ENCODE measurements at places on chromosomes 6 and 20. TPM values are rescaled to one million over a fixed set of nuclear protein-coding genes. Genes with fewer than 3 reads are reported as not detected.
A peak's percentile ranks its signal among the peaks of the same experiment; 100 is the strongest.

BTN1A1 gene
- total RNA-seq = not detected

- DNase-seq = no peak
Observed at GRCh38 chr20:8798505-8798904, 270.4 kb upstream of the PLCB4 start.

DNA sequence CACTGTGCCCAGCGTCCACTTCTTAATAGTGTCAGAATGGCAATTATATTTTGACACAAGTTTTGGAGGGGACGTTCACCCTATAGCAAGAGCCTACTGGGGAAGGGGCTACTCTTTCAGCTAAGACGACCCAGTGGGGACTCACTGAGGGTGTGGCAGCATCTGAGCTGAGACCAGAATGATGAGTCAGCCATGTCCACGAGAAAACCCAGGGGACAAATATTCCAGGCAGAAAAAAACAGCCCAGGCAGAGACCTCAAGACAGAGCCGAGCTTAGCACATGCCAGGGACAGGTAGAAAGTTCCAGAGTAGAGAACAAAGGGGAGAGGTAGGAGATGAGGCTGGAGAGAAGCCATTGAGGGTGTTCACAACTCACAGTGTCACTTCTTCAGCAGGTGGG, 11.2 kb downstream of the CNBD2 start:
- no peak for DNase-seq

DNA sequence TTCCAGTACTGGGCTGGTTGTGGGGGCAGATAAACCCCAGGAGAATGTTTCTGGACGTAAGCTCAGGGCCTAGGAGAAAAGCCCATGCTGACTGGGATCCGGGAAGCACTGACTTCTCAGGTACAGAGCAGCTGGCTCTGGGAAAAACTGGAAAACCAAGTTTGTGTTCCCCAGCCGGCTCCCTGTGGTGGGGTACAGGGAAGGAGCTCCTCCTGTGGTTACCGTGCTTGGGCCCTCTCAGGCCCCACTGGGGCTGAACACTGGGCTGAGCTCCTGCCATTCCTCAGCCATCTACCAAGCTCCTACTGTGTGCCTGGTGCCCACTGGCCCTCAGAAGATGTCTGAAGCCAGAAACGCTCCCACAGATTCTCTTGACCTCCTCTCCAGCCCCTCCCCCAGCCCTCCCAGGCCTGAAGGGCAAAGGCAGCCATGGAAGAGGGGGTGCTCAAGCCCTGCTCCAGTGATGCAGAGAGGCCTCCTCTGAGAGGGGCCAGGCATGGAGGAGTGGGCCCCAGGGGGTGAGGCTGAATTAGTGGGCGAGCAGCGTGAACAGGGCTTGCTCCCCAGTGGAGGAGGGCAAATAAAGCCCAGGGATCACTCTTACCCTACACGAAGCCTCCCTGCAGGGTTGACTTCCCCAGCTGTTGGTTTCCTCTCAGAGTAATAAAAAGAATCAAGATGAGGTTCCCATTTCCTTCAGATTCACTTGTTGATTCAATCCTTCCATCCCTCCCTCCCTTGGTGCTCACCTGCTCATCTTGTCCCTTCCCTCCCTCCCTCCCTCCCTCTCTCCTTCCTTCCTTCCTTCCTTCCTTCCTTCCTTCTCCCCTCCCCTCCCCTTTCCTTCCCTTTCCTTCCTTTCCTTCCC, 100.0 kb downstream of the VEGFA start:
- no peak for DNase-seq

DNA sequence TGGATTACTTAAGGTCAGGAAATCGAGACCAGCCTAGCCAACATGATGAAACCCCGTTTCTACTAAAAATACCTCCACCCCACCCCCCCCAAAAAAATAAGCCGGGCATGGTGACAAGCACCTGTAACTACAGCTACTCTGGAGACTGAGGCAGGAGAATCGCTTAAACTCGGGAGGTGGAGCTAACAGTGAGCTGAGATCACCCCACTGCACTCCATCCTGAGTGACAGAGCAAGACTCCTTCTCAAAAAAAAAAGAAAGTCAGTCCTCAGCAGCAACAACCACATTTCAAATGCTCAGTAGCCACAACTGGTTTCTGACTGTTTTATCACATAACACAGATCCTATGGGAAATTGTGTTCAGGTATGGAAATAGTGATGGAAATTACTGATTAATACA, 135.3 kb downstream of the HFE start:
- no peak for DNase-seq

- DNase-seq = peak; percentile 59
Observed at GRCh38 chr20:56380375-56380774, 11.6 kb downstream of the AURKA start.

ZSCAN26 gene
- 18.7 TPM for total RNA-seq

- no peak for DNase-seq
Observed at GRCh38 chr6:21601339-21601923, 7.9 kb downstream of the SOX4 start.

DNA sequence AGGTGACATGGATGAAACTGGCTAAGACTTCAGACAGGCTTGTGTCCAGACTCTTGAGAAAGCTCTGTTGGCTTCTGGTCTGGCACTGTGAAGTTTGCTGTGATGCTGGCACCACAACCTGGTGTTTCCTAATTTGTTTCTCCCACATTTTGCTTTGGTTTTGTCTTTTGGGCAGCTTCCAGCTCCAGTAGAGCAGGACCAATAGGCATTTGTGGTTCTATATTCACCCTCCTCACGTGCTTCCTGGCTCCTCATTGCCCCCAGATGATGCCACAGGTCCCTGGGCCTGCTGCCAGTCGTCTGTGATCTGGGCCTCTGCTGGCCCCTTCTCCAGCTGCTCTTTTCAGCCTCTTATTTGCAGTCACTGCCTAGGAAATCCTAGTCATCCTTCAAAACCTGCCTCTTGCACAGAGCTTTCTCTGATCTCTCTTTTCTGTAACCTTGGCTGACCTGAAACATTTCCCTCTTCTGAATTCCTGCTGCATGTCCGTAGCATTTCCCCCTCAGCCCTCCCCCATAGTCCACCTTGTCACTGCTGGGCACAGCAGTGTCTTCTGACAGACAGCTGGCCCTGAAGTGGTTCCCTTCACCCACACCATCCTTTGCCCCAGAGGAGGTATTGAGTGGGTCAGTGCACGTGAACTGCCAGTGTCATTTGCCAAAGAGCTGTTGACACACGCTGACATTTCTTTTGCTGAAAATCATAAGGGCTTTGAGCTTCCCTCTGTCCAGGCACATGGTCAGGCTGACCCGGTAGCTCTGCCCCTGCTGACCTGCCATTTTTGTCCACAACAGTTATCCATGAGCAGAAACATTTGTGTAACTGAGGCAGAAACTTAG, 63.0 kb downstream of the PTPN1 start:
- peak; percentile 87 for DNase-seq

GRCh38 chr20:51969191-51969590, 166.9 kb upstream of the SALL4 start:
- no peak for DNase-seq

- peak; percentile 61 for DNase-seq
Observed at GRCh38 chr20:35387334-35387733, 24.4 kb downstream of the UQCC1 start.

LTB gene
- total RNA-seq = not detected

DNA sequence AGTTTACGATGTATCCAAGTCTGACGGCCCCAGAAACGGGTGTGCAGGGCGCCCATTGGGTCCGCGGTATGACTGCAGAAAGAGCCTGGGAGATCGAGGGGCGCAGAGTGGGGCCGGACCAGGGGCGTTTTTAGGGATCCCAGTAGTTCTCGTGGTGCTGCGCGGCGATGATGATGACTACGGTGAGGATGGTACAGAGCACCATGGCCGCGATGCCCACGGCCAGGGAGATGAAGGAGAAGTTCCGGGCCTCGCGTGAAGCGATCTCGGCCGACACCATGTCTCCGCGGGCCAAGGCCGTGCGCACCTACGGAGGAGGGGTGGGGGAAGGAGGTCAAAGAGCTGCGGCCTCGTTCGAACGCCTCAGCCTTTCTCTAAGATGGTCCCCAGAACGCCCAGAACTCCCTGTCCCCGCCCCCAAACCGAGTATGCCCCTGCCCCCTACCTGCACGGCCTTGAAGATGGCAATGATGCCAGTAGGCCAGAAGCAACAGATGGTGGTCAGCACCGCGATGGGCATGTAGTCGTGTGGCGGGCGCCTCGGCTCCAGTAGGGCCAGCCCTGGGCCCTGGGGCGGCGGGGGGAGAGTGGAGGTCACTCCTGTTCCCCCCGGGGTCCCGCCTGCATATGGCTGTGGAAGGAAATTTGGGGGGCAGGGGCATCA, 2.5 kb downstream of the PRRT1 start:
- DNase-seq = no peak

CST3 gene
- total RNA-seq = 209 TPM

DNA sequence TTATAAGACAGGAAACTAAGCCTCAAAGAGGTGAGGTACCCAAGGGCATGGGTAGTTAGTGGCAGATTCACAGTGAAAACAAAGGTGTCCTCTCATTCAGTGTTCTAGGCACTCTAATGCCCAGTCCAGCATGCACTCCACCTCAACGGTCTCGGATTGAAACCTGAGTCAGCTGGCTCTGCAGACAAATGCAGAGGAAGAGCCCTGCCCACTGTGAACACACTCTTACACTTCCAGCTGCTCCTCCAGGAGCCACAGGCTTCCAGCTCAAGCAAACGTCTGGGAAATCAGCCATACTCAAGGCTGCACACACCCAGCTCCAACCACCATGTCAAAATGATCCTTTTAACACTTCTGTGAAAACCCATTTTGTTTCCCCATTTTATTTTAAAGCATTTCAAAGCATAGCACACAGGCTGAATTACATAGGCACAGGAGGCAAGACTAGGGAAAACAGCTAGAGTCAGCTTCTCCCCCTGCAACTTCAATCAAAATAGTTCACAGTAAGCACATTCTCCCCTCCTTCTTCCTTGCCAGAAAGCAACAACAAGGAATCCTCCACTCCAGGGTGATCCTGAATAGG, 3.0 kb upstream of the IL17A start:
- no peak for DNase-seq

DNA sequence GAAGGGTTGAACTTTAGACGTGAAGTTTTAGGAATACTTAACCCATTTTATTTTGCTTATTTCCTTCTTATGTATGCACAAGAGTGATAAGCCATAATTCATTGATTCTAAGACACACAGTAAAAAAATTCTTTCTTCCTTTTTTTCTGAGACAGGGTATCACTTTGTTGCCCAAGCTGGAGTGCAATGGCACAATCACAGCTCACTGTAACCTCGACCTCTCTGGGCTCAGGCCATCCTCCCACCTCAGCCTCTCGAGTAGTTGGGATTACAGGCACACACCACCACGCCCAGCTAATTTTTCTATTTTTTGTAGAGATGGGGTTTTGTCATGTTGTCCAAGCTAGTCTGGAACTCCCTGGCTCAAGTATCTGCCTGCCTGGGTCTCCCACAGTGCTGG, 116.6 kb upstream of the RNF24 start:
- no peak for DNase-seq

DNA sequence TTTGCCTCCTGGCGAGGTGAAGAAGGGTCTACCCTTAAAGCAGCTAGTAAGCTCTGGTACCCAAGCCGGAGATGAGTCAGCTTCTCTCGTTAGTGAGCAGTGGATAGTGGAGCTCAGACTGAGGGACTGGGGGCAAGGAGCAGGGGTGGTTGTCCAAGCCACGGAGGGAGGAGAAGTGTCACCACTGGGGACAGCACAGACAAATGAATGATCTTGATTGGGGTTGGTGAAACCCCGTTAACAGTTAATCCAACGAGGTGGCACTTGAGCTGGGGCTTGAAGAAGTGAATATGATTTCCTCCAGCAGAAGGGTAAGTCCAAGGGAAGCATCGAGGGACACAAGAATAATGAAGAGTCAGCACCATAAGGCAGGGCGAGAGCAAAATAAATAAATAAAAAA, 43.0 kb downstream of the JARID2 start:
- DNase-seq = no peak

DNA sequence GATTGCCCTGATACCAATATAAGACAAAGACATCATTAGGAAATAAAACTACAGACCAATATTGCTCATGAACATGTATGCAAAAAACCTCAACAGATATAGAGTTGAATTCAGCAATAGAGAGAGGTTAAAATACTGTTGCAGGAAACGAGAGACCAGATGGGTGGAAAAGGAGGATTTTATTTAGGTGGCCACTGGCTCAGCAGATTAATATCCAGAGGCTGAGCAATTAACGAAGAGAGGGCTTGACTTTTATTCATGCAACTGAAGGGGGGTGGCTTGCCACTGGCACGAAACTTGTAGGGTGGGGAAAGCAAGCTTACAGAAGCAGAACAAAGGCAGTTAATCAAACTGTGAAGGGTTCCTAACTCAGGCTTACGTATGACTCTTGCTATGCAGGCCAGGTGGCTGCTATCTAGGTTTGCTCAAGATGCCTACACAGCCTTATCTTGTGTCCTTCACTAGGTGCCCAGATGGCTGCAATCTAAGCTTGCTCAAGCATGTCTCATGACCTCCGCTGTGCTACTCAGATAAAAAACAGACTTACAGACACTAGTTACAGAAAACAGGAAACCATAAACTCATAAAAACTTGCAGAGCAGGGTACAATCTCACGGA, 126.4 kb downstream of the MMUT start:
- DNase-seq = peak; percentile 42

DNA sequence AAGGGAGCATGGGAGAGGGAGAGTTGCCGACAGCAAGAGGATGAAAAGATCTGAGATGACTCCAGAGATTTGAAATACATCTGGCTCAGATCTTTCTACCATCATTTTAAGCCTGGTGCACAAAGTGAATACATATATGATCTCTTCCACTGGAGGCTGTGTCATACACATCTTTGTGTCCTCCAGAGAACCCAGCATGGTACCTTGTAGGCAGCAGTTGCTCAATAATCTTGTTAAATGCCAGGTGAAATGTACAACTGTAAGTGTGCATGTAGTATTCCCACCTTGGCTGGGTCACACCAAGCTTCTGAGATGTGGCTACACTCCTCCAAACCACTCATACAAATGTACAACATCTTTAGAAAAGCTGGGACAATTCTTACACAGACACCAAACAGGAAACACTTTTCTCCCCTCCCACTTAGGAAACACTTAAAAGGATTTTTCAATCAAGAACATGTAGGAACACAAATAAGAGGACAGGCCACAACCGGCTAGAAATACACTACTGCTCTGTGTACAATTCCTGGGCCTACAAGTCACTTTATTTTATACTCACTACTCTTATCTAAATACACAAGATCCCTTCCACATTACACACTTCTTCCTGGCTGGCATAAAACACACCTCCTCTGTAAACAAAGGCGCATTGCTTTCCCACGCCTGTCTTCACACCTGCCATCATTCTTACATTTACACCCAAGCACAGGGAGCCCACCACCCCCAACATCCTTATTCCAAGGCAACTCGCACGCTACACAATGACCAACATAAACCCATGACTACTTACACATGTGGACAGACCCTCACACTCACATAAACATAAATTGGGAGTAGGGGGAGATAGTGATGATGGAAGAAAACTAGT, 3.8 kb upstream of the IER3 start:
- DNase-seq = no peak

- no peak for DNase-seq
Observed at GRCh38 chr6:7916959-7917358, 6.4 kb upstream of the TXNDC5 start.

GRCh38 chr6:7207720-7208119, 100.0 kb downstream of the RREB1 start:
- no peak for DNase-seq

RBPJL gene
- total RNA-seq = not detected

VSX1 gene
- total RNA-seq = not detected

GABRR1 gene
- total RNA-seq = 0.02 TPM

MLIP gene
- total RNA-seq = 0.81 TPM

GRCh38 chr20:31721408-31722256, 1.0 kb downstream of the BCL2L1 start:
- no peak for DNase-seq

- DNase-seq = no peak
Observed at GRCh38 chr6:156183678-156184077, 593.5 kb upstream of the ARID1B start.

SH3BGRL2 gene
- 2.3 TPM for total RNA-seq

- no peak for DNase-seq
Observed at GRCh38 chr6:151617539-151617938, 123.7 kb downstream of the CCDC170 start.
